ENCODE measurements at places on chromosomes 1 and 21. TPM values are rescaled to one million over a fixed set of nuclear protein-coding genes. Genes with fewer than 3 reads are reported as not detected.

- DNase-seq = no peak
Observed at GRCh38 chr1:2378956-2379732, 12.2 kb downstream of the MORN1 start.

The MYBPH gene
- polyA plus RNA-seq = 0.18 TPM

GRCh38 chr1:105204836-105205371, 1455.2 kb downstream of the AMY1C start:
- DNase-seq = no peak

- DNase-seq = no peak
Observed at GRCh38 chr1:15750924-15751323, 7.7 kb upstream of the FBLIM1 start.

DNA sequence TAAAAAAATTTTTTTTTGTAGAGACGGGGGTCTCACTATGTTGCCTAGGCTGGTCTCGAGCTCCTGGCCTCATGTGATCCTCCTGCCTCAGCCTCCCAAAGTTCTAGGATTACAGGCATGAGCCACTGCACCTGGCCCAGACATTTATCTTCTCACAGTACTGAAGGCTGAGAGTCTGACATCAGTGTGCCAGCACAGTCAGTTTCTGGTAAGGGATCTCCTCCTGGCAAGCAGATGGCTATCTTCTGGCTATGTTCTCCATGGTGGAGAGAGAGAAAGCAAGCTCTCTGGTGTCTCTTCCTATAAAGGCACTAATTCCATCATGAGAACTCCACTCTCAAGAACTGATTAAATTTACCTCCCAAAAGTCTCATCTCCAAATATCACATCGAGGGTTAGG, 57.8 kb upstream of the C1orf185 start:
- no peak for DNase-seq

- no peak for DNase-seq
Observed at GRCh38 chr21:18138507-18138906, 106.1 kb upstream of the CHODL start.
